ENCODE measurements at places on chromosomes 12 and 14.

GRCh38 chr14:69619012-69619411 is 7.6 kb downstream of the SUSD6 start:
- DNase-seq = no peak

GRCh38 chr12:127785986-127786590 is 480.9 kb upstream of the TMEM132C start:
- no peak for DNase-seq

DNA sequence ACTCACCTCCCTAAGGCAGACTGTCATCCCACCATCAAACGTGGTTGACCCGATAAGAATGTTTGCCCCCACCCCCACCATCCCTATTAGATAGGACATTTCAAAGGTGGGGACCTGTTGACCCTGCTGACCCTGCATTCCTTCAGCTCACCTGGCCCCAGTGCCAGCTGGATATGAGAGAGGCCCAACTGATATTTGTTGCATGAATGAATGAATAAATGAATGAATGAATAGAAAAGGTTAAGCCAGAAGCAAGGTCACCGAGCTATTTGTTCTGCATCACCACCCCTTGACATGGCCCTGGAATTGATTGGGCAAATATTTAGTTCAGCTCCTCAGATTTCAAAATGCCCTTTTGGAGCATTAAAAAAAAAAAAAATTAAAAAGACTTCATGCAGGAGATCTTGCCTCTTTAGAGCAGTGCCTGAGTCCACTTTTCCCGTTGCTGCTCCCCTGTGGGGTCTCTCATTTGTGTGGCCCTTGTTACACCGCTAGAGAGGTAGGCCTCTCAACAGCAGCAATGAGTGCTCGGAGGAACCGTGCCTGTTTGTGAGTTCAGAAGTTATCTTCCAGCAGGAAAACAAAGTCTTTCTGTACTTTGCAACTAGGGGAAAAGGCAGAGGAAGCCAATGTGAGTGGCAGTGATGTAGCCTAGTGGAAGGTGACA is 8.5 kb upstream of the SERPINA5 start:
- DNase-seq = no peak

DNA sequence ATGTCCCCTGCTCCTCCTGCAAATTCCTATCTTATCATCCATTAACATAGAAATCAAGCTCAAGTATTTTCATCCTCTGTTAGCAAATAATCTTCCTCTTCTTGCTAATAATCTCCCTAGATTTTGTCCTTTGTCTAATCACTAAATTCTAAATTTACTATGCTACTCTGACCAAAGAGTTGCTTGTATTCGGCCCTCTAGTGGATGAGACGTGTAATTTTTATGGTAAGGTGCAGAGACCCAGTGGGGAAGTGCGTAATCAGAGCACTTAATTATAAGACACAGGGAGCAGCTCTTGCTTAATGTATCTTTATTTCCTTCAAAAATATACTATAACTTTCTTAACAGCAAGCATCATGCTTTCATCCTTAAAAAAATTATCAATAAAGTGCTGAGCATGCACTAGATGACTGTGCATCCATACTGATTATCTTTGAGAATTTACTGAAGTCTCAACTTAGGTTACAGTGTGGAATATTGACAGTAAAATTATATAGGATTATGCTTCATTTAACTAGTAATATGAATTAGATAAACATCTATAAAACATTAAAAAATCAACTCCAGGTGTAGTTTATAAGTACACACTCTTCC is 212.6 kb downstream of the SLC16A7 start:
- peak; percentile 44 for DNase-seq

GRCh38 chr12:96120359-96121100 is 73.6 kb upstream of the ELK3 start:
- DNase-seq = no peak

DNA sequence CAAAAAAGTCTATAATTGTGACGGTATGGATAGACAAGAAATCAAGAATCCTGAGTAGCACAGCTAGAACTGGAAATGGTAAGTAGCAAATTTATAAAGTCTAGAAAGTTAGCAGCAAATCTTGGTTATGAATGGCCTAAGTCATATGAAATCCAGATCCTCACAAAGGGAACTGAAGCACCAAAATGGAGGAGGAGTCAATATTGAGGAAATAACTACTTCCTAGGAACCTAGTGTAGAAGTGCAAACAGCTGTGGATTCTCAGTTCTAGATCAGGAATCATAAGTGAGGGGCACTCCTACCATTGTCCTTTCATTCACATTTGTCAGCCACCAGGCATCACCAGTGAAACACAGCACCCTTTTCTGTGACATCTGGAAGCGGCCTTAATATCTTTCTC is 202.2 kb upstream of the DCN start:
- no peak for DNase-seq

Data from CD4-positive, alpha-beta T cell treated with Interleukin-4 for 4 hours (primary cell).